Kidney epithelial cell (primary cell): ENCODE measurements at places on chromosomes 13 and 19. TPM values are rescaled to one million over a fixed set of nuclear protein-coding genes. Genes with fewer than 3 reads are reported as not detected.

Gene RASA3
- total RNA-seq: 25.4 and 27.0 TPM in 2 replicates

Gene CNFN
- total RNA-seq: not detected in 2 replicates

Gene FCGBP
- total RNA-seq: 0.17 and 0.89 TPM in 2 replicates

Gene GSX1
- total RNA-seq: not detected in 2 replicates

Gene CD22
- 0.75 and 2.9 TPM in 2 replicates for total RNA-seq

Gene CLEC17A
- total RNA-seq: 0.08 TPM in 1 of 2 replicates, not detected in the other

Gene CYP4F2
- not detected in 2 replicates for total RNA-seq

Gene ERICH6B
- total RNA-seq: not detected in 2 replicates

Gene NLRP5
- not detected in 2 replicates for total RNA-seq

- no peak for DNase-seq
Observed at GRCh38 chr13:43411741-43412140, 375.0 kb downstream of the ENOX1 start.

DNA sequence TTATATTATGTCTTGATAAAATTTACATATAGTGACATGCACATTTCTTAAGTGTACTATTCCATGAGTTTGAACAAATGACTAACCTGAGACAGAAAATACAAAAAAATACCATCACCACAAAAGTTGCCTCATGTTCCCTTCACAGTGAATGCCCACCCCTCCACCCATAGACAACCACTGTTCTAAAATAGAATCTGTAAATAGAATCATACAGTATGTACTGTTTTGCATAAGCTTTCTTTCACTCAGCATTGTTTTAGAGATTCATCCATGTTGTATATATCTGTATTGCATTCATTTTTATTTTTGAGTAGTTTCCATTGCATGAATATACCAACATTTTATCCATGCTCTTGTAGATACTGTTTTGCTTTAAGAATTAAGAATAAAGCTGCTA, 23.3 kb upstream of the RBM26 start:
- DNase-seq: no peak

DNA sequence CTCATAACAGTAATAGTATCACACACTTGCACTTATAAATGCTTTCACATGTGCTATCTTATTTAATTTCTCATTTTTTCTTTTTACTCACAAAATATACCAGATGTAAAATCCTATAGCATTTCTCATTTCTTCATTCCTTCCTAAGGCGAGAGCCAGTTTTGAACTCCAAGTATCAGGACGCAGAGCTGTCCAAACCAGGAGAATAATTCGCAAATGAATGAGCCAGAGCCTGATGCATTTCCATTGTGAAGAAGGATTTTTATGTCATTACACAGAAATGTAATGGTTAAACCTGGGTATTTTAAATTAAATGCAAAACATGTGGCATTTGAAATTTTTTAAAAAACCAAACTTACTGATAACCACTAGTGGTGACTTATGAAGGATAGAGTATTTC, 244.3 kb downstream of the RGCC start:
- DNase-seq: no peak

- DNase-seq: no peak
Observed at GRCh38 chr13:77477299-77477848, 58.1 kb upstream of the SCEL start.

DNA sequence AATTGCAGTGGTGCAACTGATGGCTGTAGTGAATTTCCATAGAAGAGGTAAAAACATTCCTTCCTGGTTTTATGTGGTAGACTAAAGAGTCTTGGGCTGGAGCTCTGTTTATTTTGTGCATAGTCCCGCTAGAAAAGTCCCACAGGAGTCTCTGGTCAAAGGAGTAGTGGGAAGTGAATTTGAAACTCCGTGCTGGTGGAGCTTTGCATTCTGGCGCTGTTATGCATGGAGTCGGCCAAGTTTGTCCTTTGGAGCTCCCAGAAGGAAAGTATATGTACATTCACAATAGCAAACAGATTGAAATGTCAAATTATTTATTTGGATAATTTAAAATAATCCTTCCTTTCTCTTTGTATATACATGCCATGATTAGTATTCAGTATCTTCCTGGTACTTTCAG, 296.5 kb downstream of the LMO7 start:
- DNase-seq: no peak

GRCh38 chr19:17737690-17738153, 13.6 kb upstream of the FCHO1 start:
- no peak for DNase-seq

DNA sequence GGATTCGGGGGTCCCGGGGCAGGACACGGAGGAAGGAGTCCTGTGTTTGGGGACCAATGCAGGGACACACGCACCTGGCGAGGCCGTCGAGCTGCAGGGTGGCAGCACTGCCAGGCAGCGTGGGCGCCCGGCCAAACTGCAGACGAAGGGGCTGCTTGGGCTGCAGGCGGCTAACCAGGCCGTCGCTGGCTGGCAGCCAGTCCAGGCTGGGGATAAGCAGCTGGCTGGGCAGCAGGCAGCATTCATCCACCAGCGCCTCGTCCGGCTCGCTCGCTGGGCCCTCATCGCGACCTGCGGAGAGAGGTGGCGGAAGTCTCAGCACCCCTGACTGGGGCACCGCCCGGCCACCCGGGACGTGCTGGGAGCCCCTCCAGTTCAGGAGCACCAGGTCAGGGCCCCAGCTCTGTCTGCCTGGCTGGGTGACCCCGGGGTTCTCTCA, 11.5 kb downstream of the CFD start:
- DNase-seq: no peak

DNA sequence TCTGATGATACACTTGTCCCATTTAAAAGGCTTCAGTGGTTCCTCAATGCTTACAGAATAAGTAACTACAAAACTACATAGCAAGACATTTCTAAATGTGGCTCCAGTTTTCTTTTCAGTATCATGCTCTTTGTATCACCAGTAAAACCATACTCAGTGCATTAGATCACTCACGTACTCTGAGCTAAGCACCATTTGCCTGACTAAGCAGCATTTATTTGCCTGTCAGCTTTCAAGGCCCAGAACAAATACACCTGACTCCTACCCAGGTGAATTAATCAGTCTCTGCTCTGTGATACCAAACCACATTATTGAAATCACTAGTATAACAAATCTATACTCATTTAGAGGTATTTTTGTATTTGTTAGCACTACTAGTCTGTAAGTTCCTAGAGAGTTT, 47.4 kb upstream of the PCDH20 start:
- DNase-seq: no peak

DNA sequence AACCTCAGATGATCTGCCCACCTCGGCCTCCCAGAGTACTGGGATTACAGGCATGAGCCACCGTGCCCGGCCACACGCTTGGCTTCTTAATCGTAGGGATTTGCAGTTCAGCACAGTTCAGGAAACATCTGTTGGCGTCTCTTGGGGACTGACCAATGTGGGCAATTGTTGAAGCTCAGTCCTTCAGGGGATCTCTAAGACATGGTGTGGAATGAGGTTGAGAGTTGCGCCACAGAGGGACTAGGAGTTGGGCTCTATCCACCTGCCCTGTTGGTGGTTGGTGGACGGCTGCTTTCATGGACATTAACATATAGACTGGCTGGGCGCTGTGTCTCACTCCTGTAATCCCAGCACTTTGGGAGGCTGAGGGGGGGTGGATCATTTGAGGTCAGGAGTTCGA, 37.3 kb upstream of the SIN3B start:
- DNase-seq: no peak

- DNase-seq: no peak
Observed at GRCh38 chr19:50252111-50252886, 48.9 kb downstream of the MYH14 start.

GRCh38 chr13:32726374-32727037, 140.3 kb downstream of the PDS5B start:
- no peak for DNase-seq

DNA sequence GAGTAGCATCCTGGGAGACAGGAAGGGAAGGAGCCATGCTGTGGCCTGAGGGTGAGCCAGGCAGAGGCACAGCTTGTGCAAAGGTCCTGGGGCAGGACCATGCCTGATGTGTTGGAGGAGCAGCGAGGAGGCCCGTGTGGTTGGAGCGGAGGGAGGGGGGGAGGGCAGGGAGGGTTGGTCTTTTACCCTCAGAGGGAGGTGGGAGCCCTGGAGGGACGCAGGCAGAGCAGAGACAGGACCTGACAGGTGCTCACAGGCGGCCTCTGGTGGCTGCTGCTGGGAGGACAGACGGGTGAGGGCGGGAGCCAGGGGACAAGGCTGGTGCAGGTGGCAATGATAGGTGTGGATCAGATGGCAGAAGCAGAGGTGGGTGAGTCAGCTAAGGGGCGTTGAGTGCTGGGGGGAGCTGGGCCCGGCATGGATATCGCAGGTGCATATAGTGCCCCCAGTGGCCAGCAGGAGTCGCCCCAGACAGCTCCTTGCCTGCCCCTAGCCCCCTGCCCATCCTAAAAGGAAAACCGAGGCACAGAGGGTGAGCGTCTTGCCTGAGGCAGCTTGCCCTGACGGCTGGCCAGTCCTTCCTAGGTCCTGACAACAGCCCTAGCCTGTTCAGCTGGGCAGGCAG, 9.8 kb upstream of the GNA15 start:
- no peak for DNase-seq

- no peak for DNase-seq
Observed at GRCh38 chr13:69948016-69948415, 159.6 kb upstream of the ATXN8OS start.

DNA sequence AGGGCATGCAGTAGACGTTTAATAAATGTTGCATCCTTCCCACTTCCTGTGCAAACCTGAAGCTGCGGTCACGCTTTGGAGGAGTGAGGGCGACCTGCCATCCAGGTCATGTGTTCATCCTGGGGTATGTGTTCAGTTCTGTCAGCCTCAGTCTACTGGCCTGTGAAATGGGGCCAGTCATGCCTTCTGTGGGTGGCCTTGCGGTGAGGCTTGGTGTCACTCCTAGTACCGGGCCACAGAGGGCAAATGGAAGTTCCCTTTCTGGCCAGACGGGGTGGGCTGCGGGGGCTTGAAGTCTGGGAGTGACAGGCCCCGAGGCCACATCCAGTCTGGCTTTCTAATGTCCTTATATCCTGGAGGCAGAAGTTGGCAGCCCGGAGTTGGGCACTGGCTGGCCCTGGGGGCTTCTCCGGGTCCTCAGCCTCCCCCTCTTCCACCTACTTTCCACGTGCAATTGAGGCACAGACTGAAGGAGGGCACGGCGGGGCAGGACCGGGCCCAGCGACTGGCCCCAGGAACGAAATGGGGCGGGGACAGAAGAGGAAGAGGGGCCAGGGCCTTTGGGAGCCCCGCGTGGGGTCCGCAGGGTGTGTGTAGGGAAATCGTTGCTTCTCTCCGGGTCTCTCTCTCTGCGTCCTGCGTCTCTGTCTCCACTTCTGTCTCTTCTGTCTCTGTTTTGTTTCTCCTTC, 11.1 kb downstream of the PDE4A start:
- DNase-seq: no peak

- DNase-seq: no peak
Observed at GRCh38 chr13:51325837-51326236, 13.7 kb upstream of the SERPINE3 start.

GRCh38 chr19:39472746-39473442, 7.7 kb upstream of the TIMM50 start:
- no peak for DNase-seq

DNA sequence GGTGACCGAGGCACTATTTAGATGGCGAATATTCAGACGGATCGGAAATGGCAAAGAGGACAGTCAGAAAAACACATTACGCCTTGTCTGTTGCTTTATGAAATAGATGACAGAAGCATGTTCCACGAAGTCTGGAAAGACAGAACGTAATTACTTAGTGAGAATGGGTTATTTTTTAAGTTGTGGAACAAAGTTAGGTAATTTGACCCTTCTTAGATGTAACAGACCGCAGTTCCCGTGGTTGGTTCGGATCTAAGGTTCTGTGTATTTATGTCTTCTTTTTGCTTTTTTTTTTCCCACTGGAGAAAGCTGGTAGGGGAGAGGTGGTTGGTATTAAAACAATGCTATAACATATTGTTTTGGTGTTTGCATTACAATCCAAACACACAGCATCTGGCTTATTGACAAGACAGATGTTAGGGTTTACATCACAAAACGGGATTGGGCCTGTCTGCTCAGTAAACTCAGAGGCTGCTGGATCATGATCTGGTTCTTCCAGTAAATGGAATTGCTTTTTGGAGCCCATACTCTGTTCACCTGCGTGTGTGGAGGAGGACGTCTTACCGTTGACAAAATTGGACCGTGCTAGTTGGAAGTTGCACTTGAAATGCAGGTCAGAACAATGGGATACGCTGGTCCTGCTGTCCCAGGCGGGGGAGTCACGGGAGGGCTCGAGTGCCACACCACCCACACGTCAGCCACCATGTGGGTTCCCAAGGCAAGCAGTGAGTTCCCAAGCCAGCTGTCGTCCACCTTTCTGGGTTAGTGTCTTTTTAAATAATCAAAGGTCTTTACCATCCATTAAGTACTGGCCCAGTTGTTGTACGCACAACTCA, 13.8 kb downstream of the ATP11A start:
- DNase-seq: no peak

GRCh38 chr13:51728972-51729371, 75.0 kb downstream of the DHRS12 start:
- no peak for DNase-seq

- no peak for DNase-seq
Observed at GRCh38 chr13:95707035-95707434, 30.1 kb downstream of the DNAJC3 start.

GRCh38 chr13:48370815-48371214, 42.1 kb downstream of the LPAR6 start:
- DNase-seq: no peak

GRCh38 chr13:39512687-39513086, 90.3 kb downstream of the LHFPL6 start:
- no peak for DNase-seq

DNA sequence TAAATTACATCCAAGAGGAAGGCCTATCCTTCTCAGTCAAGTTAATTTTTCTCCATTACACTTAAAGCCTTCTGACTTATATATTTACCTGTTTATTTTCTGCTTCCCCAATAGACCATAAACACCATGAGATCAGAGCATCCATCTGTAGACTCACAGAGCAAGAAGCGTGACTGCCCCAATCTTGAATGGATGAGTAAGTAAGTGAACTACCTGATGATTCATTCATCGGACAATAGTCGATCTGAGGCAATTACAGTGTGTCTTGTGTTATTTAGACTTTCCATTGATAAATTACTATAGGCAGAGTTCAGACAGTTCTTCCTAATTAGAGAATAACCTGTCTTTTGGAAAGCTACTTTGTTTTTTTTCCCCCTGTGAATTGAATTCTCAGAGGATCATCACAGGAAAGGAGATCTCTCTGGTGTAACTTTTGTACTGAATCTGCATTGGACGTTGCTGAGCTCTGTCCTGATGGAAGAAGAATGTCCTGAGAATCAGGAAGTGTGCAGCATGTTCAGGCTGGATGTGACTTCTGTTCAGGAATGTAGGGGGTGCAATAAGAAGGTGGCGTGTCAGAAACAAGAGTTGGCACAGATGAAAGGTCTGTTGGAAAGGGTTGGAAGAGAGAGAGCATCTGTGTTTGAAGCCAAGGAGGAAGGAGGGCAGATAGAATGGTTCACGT, 367.0 kb downstream of the NALCN start:
- DNase-seq: peak; percentile 62
